Mesenteric fat pad (tissue), 1 donor: ENCODE measurements at places on chromosomes 16 and 17. TPM values are rescaled to one million over a fixed set of nuclear protein-coding genes. Genes with fewer than 3 reads are reported as not detected.

DNA sequence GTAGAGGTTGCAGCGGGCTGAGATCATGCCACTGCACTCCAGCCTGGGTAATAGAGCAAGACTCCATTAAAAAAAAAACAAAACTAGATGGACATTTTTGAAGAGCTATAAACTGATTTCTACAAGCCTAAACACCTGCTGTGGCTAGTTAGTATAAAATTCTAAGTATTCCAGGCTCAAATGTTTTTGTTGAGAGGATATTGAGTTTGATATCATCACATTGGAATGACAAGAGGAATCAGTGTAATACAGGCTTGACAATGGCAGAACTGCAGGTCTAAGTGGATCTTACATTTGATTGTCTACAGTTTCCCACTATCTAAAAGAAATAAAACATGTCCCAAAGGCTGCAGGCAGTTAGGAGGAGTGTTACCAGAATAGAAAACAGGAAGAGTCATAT, 23.9 kb upstream of the DLX3 start:
- DNase-seq, result no peak

DNA sequence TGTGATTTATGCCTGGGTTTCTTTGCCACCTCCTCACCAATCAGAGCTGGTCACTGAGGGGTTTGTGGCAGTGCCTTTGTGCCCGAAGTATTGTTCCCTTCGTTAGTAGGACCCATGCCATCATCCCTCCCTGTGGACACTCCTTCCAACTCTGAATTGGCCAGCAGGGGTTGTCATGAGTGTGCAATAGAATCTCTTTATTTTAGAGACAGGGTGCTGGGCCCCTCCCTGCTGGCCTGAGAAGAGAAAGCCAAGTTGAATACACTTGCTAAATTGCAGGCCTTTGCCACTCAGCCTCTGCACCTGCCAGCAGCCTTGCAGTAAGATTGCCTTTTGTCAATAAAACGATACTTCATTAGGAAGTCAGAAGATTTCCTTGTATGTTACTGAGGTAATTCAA, 40.7 kb upstream of the SLC12A3 start:
- DNase-seq, result no peak

- DNase-seq, result no peak
Measured at GRCh38 chr16:72972878-72973571, 74.9 kb downstream of the ZFHX3 start.

Gene C1QTNF1
- total RNA-seq, result 563 TPM

DNA sequence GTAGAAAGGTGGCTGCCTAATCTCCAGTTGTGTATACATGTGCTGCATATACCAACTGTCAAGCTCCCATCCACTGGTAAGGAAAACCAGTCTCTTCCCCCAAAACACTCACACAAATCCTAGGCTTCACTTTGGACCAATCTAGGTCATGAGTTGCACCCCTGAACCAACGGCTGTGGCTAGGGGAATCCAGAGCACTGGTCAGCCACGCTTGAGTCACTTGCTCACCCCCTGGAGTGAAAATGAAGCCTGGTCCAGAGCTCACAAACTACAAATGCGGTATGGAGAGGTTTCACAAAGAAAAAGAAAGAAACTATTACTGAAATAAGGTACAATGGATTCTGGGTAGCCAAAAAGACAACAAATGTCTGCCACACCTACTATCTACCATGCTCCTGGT, 66.1 kb upstream of the NLK start:
- DNase-seq, result no peak

GRCh38 chr17:5237541-5238016, 2.9 kb upstream of the SCIMP start:
- DNase-seq, result no peak

Gene ASGR1
- 2.2 TPM for total RNA-seq

GRCh38 chr16:369866-370436, 387 bp downstream of the MRPL28 start:
- DNase-seq, result no peak

Gene TPSG1
- not detected for total RNA-seq
